Activated CD4-positive, alpha-beta T cell treated with anti-CD3 and anti-CD28 coated beads for 24 hours (primary cell): ENCODE measurements at places on chromosomes 2 and 18.

GRCh38 chr2:128510701-128511397, 192.2 kb upstream of the HS6ST1 start:
- DNase-seq: no peak

DNA sequence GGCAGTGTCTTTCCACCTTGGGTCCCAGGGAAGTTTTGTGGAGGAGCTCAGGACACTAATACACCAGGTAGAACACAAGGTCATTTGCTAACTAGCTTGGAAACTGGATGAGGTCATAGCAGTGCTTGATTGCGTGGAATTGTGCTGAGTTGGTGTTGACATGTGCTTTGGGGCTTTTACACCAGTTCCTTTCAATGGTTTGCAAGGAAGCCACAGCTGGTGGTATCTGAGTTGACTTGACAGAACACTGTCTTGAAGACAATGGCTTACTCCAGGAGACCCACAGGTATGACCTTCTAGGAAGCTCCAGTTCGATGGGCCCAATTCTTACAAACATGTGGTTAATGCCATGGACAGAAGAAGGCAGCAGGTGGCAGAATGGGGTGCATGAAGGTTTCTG, 5.9 kb downstream of the CTLA4 start:
- no peak for DNase-seq

GRCh38 chr2:12488352-12489318, 228.1 kb upstream of the TRIB2 start:
- no peak for DNase-seq

DNA sequence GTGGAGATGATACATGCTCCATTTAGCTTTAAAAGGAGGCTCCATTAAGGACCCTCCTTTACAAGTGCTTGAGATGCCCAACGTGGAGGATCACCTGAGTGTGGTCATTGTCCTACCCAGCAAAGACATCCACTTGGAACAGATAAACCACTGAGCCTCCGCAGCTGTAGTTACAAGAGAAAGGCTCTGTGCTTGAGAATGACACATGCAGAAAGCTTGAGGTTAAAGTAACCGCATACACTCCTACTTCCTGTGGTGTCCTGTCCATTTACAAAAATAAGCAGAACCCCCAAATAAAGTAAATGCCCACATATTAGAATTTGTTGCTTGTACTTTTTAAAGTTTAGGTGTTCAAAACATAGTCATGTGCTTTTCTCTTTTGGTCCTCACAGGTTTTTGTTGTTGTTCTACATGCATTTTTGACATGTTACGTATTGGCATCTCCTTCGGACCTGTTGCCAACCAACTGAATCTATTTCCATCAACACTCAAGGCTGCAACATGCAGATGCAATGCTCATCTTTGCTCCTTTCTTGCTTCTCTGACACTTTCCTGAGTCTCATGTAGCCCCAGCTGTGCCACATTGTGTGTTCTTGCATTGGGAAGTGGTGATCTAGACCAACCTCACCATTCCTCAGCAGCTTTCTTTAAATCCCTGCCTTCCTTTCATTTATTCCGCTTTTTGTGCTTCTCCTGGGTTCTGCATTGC, 56.0 kb downstream of the SERPINB7 start:
- no peak for DNase-seq
